ENCODE measurements at places on chromosomes 6 and 20.
A peak's percentile ranks its signal among the peaks of the same experiment; 100 is the strongest.

GRCh38 chr6:24666097-24666640 lies 530 bp downstream of the TDP2 start:
- DNase-seq: peak; percentile 34

GRCh38 chr6:163501026-163501425 lies 86.5 kb downstream of the QKI start:
- no peak for DNase-seq

DNA sequence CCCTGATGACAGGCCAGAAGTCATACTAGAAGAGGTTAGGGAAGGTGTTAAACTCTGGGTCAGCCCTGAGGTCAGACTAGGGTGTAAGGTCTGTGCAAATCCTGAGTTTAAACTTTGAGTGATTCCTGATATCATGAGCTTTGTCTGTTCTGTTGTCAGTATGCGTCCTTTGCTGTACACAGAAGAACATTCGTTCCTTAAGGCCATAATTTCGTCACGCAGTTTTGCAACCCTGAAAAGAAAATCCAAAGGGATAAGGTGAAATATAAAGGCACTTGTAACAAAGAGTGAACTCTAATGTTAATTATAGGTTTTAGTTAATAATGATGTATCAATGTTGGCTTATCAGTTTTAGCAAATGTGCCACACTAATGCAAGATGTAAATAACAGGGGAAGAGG lies 2.3 kb downstream of the DST start:
- no peak for DNase-seq

GRCh38 chr20:37774156-37774555 lies 80.3 kb downstream of the CTNNBL1 start:
- no peak for DNase-seq

GRCh38 chr6:125190667-125191066 lies 37.1 kb downstream of the TPD52L1 start:
- DNase-seq: no peak

- DNase-seq: no peak
Observed at GRCh38 chr6:110878751-110879522, 4.4 kb downstream of the AMD1 start.

- DNase-seq: peak; percentile 42
Observed at GRCh38 chr6:26064619-26065257, 22.5 kb upstream of the HFE start.

- DNase-seq: peak; percentile 79
Observed at GRCh38 chr20:46022411-46023147, 6.4 kb upstream of the SLC12A5 start.

DNA sequence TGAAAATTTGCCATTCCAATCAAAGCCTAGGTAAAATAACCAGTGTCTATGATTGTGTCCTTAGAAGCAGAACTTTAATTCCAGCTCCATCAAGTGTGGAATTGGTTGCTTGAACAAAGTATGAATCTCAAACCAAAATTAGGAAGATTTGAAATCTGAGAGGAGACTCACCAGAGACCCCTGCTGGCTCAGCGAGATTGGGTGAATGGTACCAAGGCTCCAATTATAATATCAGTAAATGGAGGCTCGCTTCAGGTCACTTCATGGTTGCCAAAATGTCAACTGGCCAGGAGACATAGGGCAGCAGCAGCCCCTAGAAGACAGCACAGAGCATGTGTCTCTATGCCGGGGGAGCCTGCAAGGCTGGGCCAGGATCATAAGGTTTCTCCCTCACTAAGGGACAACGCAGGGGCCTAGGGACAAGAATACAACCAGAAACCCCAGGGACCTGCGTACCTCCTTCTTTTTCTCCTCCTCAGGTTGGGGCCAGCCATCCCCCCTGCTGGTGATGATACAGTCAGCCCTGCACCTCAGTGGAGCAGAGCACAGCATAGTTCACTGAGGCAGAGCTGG lies 14.0 kb downstream of the RBL1 start:
- DNase-seq: no peak

DNA sequence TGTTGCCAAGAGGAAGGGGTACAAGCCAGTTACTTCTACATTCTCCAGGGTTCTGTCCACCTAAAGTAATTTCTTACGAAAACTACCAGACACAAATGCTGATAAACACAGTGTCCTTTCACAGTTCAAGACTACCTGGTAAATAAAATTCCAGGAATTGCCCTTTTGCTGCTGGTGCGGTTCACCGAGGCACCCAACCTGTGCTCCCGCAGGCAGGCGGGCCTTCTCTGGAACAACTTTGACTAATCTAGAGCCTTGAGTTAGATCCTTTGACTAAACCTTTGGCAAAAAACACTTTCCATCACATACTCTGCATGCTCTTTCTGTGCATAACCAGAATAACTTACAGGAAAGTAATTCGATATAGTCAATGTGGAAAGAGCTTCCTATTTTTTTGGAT lies 107.0 kb downstream of the HUS1B start:
- no peak for DNase-seq

- no peak for DNase-seq
Observed at GRCh38 chr6:30842754-30843610, 41.3 kb upstream of the DDR1 start.

GRCh38 chr6:52931351-52931750 lies 21.9 kb upstream of the GSTA3 start:
- no peak for DNase-seq

DNA sequence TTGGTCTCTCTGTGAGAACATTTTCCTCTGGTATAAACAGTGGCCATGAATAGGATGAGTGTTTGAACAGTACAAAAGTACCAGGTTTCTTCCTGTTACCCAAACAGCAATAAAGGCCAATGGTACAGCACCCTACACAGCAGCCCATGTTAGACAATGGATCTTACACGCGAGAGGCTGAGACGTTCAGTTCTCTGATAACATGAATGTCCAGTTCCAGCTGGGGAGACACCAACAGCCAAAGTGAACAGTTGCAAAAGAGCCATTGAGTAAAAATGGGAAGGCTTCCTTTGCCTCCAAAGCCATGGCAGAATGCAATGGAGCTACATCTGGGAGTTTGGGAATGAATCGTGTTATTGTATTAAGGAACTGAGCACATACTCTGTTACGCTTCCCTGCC lies 246.8 kb upstream of the SGK1 start:
- no peak for DNase-seq

- DNase-seq: peak; percentile 47
Observed at GRCh38 chr6:127266892-127267645, 405 bp downstream of the RNF146 start.

DNA sequence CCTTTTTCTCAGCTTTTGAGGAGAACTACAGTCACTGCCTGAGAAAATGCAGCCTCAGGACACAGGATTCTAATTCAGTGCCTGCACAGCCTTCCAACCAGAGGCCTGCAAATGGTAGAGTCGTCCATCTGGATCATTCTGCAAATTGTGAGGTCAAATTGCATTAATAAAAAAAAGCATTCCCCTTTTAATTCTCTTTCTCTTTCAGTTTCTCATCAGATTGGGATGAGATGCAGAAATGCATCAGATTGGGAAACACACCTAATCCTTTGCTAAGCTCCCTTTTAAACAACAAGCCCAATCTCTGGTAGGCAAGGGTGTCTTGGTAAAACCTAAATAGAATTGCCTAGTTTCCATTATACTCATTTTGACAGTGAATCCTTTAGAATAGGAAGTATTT lies 838.8 kb downstream of the MAFB start:
- no peak for DNase-seq

- peak; percentile 49 for DNase-seq
Observed at GRCh38 chr20:41391587-41392001, 25.0 kb upstream of the EMILIN3 start.

GRCh38 chr6:148934539-148934938 lies 187.7 kb downstream of the UST start:
- no peak for DNase-seq

GRCh38 chr20:58006346-58007316 lies 221.8 kb downstream of the ANKRD60 start:
- DNase-seq: no peak

DNA sequence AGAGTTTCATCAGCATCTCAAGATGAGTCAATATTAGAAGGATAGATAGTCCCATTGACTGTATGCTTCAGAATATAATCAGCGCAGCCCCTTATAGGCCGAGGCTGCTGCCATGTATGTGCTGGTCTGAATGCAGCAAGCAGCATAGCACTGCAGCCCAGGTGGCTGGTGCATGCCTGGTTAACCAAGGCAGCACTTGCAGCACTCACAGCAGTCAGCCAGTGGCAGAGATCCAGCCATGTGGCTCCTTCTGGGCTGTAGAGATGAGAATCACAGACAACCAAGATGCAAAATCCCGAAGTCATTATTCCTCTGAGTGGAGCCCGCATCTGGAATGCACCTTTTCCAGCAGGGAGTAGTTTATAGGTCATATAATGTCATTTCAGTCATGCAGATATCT lies 251.9 kb downstream of the UST start:
- DNase-seq: no peak

GRCh38 chr6:125780540-125781313 lies 10.0 kb upstream of the NCOA7 start:
- peak; percentile 41 for DNase-seq

DNA sequence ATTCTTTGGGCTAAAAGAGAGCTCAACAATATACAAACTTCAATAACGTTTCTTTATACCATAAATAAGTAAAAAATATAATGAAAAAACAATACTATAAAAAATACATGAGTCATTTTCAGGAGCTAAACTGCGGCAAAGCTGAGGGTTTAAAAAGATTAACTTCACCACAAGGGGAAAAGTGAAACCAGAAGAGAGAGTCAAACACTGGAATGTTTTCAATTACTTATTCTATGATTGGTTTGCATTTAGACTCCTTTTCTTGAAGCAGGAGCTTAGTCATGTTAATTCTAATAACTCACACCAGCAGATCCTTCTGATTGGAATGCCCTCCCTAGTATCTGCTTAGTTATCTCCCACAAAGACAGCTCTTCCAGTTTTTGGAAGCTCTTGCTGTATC lies 627.3 kb downstream of the UTRN start:
- peak; percentile 41 for DNase-seq

- DNase-seq: no peak
Observed at GRCh38 chr6:42249279-42249678, 31.6 kb upstream of the MRPS10 start.

DNA sequence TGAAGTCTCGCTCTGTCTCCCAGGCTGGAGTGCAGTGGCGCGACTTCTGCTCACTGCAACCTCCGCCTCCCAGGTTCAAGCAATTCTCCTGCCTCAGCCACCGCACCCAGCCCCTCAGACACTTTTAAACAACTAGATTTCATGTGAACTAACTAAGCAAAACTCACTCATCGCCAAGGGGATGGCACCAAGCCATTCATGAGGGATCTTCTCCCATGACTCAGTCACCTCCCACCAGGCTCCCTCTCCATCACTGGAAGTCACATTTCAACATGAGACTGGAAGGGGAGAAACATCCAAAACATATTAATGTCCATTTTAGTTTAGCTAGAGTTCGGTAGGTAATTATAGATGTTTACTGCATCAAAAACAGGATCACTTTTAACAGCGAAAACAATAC lies 95.9 kb upstream of the PRL start:
- no peak for DNase-seq

DNA sequence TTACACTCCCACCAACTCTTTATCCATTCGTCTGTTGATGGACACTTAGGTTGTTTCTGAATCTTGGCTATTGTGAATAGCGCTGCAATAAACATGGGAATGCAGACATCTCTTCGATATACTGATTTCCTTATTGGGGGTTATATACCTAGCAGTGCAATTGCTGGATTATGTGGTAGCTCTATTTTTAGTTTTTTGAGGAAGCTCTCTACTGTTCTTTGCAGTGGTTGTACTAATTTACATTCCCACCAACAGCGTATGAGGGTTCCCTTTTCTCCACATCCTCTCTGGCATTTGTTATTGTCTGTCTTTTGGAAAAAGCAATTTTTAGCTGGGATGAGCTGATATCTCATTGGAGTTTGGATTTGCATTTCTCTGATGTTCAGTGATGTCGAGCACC lies 4.6 kb upstream of the PFDN4 start:
- no peak for DNase-seq

DNA sequence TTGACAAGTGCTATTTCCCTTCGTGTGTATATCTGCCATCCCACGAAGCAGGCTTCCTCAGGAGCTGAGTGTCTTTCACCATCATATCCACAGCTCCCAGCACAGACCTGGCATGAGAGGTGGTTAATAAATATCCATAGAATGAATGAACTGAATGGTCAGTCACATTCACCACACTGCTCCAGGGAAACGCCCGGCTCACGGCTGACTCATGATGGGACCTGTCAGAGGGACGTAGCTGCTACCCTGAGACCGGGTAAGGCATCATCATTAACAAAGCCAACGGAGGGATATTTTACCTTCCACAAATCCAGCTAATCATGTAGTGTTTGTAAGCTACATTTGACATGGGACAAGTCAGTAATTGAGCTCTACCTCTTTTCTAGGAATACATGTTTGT lies 12.5 kb downstream of the AGPAT4 start:
- DNase-seq: no peak

- DNase-seq: no peak
Observed at GRCh38 chr20:39623584-39624234, 661.6 kb downstream of the DHX35 start.

GRCh38 chr20:49710971-49711666 lies 2.6 kb downstream of the B4GALT5 start:
- no peak for DNase-seq

All from HTR-8/SVneo (cell line).